ENCODE measurements at places on chromosomes 6 and 20.
A peak's percentile ranks its signal among the peaks of the same experiment; 100 is the strongest.

- no peak for DNase-seq
Observed at GRCh38 chr6:167575158-167575696, 250.3 kb downstream of the TTLL2 start.

DNA sequence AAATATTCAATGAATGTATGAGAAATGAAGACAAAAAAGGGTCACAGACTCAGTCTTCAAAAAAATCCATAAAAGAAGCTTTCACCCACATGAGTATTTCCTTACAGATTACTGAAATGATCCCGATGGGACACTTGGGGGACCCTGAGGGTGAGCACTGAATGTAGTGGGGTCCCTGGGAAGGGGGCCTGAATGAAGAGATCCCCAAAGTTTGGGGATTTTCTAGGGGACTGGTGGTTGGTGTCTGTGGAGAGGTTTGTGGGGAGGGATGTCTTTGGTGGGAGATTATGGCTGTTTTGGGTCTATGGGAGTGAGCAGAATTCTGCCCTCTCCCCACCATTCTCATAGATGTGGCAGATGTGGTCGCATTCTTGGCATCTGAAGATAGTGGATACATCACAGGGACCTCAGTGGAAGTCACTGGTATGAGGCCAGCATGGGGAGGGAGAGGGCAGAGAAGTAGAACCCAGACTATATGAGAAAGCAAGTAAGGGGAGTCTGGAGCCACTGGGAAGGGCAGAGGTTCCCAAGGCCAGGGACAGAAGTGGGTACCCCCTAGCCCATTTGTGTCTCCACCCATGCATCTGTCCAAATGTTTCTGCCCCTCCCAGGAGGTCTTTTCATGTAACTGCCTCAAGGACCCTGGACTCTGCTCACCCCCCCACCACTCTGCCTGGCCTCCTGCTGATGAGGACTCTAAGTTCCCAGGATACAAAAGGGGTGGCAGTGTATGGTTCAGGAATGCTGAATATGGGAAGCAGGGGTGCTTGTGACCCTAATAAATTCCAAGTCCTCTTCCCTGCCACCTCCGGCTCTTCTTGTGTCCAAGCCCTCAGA is 1.8 kb downstream of the HSD17B8 start:
- DNase-seq = no peak

DNA sequence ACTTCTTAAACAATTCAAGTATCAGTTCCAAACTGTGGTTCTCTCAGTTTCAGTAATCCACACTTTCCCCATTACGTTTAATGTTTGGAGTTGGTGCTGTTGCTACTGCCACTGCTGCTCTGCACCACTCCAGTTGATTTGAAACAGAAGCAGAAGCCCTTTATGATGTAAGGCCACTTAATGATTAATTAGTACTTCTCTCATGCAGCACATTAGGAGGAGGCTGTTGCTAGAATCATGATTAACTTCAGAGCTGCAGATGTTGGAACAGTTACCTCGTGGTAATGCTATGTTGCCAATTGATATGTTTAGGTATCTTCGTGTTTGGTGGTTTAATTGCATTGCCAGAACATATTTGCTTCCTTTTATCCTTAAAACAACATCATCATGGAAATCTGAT is 986.2 kb upstream of the CITED2 start:
- no peak for DNase-seq

GRCh38 chr20:1802385-1803060 is 92.7 kb upstream of the SIRPA start:
- no peak for DNase-seq

- no peak for DNase-seq
Observed at GRCh38 chr20:33796907-33797544, 14.1 kb upstream of the CHMP4B start.

- no peak for DNase-seq
Observed at GRCh38 chr6:10505529-10505928, 15.6 kb upstream of the GCNT2 start.

DNA sequence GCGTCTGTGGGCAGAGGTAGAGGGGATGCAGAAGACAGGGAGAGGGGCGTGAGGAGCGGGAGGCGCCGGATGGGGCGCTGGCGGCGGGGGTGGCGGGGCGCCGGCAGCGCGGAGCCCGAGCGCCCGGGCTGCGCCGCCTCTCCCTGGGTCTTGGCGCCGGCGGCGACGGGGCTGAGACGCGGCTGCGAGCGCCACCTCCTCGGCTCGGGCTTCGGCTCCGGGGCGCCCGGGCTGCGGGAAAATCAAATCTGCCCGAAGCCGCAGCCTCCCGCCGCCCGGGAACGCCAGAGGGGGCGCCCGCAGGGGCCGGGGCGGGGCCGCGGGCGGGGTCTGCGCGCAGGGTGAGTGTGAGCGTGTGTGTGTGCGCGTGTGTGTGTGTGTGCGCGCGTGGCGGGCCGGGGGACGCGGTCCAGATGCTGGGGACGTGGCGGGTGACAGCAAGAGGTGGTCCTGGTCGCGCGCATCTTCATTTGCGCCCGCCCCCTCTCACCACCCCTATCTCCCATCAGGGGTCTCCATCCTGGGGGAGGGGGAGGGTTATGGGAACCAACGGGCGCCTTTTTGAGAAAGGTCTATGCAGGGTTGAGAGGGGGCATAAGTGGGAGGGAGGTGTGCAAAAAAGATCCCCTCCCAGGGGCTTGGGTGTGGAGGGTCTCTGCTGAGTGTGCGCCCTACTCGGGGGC is 646 bp upstream of the CPNE5 start:
- DNase-seq = peak; percentile 18

- DNase-seq = no peak
Observed at GRCh38 chr6:35601331-35602132, 87.2 kb downstream of the FKBP5 start.

DNA sequence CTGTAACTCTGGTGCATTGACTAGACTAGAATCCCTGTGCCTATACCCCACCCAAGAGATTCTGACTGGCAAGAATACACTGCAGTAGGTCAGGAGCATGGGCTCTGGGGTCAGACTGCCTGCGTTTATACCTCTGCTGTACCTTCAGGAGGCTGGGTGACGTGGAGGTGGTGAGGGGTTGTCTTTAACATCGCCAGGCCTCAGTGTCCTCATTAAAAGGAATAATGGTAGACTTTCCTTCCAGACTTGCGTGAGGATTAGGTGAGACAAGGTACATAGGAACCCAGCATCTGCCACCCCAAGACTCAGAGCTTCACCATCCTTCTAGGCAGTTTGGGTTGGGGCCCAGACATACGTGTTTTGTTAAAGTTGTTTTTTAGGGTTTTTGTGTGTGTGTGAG is 44.3 kb downstream of the TM9SF4 start:
- DNase-seq = no peak

DNA sequence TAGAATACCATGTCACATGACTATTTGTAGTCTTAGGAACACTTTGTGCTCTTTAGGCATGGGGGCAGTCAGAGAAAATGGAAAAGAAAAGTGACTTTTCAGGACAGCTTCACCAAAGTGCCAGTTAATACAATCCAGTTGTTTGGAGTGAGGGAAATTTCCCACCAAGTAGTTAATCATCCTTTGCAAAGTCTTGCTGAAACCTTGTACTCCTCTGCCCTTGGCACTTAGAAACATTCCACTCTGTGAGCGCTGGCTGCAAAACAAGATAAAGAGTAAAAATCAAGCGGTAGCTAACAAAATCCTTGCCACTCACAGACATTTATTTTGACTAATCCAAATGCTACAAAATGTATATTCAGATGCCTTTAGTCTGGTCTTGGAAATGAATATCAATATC is 229.2 kb upstream of the HSF2 start:
- DNase-seq = no peak

DNA sequence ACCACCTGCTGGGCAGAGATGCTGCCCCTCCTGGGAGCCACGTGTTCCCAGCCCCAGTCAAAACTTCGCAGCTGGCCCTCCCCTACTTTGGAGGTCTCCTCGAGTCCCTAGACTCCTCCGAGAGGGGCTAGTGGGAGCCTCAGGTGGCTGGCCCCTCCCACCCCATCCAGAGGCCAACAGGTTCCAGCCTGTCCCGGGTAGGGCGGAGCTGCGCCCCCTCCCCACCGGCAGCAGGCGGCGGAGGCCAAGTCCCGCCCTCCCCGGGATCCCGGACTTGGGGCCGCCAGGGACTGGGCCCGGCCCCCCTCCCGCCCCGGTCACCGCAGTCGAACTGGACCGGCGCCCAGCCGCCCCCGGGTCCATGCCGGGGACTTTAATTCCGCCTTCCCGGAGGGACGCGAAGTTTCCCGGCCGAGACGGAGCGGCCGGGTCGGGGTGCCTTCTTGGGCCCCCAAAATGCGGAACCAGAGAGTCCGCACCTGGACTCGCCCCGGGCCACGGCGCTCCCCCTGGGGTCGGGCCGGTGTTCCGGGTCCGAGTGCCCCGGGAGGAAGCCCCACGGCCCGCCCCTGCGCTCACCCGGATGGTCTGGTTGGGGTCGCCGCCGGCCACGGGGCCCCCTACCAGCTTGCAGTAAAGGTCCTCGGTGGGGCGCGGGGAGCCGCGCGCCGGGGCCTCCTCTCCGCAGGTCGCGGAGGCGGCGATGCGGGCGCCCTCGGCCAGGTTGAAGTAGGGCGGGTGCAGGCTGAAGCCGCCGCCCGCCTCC is 559 bp downstream of the LAMA5 start:
- DNase-seq = no peak

DNA sequence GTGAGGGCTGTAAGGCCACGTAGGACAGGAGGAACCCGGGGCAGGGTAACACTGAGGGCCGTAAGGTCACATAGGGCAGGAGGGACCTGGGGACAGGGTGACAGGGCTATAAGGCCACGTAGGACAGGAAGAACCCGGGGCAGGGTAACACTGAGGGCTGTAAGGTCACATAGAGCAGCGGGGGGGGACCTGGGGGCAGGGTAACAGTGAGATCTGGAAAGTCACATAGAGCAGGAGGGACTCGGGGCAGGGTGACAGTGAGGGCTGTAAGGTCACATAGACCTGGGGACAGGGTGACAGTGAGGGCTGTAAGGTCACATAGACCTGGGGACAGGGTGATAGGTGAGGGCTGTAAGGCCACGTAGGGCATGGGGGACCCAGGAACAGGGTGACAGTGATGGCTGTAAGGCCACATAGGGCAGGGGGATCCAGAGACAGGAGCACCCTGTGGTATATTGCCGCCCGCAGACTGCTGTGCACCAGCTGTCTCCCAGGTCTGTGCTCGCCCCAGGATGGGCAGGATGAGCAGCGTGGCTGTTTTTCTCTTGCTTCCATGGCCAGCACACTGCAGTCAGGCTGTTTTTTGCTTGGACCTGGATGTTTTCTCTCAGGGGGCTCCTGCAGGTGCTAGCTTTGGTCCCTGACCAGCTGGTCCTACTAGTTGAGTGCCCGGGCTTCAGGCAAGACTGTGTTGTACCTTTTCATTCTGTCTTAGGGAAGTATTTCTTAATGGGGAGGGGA is 55.7 kb downstream of the SYTL3 start:
- DNase-seq = no peak

DNA sequence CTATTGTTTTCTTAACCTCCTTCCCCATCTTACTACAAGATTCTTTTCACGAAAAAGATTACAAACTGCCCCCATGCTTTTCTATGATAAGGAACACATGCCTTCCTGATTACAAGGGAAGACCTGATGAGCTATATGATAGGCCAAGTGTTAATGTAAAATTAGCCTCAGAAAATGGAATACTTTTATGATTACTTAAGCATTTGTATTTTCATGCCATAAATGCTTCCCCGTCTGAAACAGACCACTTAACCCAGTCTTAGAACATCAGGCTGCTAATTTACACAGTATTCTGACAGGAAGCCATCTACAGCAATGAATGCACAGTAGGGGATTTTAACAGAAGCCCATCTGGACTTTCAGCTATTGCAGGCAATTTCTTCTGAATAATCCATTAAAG is 274.9 kb downstream of the HAO1 start:
- no peak for DNase-seq

DNA sequence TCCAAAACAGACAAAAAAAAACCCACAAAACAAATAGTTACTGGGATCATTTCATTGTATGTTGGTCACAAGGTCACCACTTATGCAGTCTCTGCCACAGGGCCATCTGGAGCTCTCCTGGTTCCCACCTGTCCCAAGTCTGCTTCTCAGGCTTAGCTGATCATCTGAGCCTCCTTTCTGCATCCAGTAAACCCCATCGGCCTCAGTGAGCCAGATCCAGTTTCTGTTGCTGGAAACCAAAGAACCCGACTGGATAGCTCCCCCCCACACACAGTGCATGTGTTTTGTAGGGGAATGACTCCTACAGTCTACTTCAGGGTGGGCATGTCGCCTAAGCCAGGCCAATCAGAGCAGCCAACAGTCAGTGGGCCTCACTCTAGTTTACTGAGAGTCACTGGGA is 233.3 kb downstream of the PREX1 start:
- DNase-seq = no peak

DNA sequence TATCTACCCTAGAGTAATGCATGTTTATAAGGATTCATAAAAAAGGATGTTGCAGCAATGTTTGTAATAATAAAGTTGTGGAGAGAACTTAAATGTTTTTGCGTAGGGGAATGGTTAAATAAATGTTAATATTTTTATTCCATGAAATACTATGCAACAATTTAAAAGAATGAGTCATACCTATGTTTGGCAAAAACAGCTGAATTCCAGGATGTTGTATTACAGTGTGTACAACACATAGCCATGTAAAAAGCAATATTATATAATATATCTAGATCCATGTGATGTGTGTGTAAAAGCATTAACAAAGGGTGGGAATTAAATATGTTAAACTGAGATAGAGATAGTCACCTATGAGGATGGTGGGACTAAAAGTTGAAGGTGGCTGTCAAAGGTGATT is 21.1 kb upstream of the PKIB start:
- no peak for DNase-seq

DNA sequence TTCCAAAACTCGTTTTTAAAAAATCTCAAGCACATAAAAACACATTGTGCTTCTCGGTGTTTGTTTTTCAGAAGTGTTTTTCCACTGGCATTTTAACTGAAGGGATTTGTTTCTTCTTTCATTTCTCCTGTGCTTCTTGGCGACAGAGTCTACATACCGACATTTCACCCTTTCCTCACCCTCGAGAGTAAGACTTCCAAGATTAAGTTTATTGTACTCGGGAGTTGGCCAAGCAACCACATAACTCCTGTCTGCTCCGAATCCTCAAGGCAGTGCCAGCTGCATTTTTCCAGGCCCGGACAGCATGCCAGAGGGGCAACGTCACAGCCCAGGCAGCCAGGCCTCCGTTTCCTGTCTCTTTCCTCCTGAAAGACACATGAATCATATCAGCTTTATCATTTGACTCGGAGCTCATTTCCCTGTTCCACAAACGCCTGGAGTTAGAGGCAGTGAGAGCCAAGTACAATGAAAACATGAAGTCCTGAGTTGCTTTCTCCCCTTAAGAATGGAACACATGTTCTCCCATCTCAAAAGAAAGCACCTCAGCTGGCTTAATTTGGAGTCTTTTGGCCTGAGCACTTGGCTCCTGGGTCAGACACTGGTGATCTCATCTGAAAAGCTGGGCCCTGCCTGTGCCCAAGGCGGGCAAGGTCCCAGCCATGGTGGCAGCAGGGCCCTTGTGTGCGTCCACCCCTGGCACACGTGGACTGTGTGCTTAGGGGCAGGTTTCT is 23.2 kb upstream of the FAM50B start:
- no peak for DNase-seq

DNA sequence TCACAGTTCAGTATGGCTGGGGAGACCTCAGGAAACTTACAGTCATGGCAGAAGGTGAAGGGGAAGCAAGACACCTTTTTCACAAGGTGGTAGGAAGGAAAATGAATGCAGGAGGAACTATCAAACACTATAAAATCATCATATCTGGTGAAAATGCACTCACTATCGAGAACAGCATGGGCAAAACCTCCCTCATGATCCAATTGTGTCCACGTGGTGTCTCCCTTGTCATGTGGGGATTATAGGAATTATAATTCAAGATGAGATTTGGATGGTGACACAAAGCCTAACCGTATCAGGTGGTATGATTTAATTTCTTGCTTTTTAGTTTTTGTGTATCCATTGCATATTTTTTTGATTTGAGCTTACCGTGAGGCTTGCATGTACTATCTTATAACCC is 133.2 kb upstream of the SYNCRIP start:
- no peak for DNase-seq
